ENCODE measurements at places on chromosomes 2 and 18.

GRCh38 chr2:17226941-17227490, 291.2 kb downstream of the RAD51AP2 start:
- no peak for DNase-seq

- no peak for DNase-seq
Observed at GRCh38 chr2:236711440-236711839, 141.8 kb downstream of the ACKR3 start.

GRCh38 chr18:36518839-36519238, 221.3 kb downstream of the FHOD3 start:
- no peak for DNase-seq

GRCh38 chr2:235149240-235149659, 197.4 kb downstream of the SH3BP4 start:
- peak; percentile 74 for DNase-seq

GRCh38 chr2:88596141-88596830, 31.0 kb downstream of the EIF2AK3 start:
- no peak for DNase-seq

DNA sequence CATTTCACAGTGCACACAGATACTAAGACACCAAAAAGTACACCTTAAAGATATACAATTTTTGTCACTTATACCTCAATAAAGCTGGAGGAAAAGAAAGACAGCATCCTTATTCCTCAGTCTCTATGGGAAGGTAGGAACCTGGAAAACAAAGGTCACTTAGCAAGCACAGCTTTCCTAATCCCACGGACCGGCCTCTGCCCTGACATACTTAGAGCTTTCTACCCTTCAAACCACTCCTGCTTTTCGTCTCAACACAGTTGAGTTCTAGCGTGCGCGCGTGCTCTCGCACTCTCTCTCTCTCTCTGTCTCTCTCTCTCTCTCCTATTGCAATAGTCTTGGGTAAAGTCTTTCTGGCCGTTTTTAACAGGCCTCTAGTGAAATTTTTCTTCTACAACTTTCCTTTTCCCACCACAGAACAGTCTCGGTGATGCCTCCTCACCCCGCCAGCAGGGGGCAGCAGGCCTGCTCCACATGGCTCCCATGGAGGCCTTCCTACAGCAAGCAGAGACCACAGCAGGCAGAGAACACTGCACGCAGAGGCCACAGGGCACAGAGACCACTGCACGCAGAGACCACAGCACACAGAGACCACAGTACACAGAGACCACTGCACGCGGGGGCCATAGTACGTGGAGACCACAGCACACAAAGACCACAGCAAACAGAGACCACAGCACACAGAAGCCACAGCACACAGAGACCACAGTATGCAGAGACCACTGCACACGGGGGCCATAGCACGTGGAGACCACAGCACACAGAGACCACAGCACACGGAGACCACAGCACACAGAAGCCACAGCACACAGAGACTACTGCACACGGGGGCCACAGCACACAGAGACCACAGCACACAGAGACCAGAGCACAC, 106.9 kb downstream of the FBXO15 start:
- DNase-seq, result no peak

DNA sequence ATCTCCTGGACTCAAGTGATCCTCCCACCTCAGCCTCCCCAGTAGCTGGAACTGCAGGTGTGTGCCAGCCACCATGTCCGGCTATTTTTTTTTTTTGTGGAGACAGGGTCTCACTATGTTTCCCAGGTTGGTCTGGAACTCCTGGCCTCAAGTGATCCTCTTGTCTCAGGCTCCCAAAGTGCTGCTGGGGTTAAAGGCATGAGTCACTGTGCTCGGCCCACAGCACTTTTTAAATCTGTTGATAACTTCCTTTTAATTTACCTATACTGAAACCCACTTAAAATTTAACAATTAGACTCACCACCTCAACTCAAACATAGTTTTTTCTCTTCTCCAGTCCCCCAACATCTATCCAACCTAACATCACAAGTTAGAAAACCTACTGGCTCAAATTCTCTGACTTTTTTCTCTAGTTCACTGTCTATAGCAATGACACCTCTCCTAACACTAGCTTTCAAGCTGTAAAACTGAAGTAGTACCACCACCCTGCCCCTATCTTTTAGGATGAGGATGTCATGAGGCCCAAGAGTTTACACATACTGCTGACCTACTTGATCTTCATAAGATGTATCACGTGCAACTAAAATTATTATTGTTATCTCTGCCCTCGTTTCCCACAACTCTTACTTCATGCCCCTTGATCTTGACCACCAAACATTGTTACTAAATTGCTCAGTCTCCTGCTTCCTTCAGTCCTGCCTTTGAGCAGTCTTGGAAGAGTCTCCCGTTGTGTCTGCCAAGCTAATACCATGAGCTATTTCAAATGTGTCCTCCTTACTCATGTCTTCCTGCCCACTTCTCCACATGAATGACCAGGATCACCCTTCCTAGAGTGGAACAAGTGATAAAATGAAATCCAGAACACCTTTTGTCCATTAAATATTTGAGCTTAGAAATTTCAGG, 142.3 kb upstream of the ZFP36L2 start:
- DNase-seq, result no peak

DNA sequence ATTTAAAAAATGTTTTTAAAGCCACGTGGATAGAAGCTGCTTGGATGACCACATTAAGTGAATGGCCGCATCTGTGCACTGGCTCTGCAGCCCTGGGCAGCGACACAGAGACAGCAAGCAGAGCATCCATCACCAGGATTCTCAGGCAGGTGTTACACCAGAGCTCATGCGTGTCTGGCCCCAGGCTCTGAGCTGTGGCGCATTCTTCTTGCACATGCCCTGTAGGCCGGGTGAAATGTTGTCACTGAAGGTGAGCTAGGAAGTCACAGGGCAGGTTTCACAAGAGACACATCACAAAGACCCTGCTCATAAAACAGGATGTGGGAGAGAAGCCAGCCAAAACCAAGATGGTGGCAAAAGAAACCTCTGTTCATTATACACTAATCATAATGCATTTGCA, 8.4 kb upstream of the PXDN start:
- no peak for DNase-seq

DNA sequence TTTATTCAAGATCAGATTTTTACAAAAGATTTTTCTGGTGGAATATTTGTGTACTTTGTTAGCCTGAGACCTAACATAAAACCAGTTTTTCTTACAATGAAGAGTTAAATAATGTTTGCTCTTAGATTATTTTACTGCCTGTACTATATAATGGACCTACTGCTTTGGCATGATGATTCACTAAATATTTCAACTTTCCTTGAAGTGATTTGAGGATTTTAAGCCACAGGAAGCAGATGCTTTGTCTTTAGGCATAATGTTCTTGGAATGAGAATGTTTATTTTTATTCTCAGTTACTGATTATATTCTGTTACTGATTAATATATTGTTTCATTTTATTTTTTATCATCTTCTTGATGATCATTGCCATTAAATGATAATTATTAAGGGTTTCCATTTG, 175.3 kb upstream of the LRP1B start:
- no peak for DNase-seq

DNA sequence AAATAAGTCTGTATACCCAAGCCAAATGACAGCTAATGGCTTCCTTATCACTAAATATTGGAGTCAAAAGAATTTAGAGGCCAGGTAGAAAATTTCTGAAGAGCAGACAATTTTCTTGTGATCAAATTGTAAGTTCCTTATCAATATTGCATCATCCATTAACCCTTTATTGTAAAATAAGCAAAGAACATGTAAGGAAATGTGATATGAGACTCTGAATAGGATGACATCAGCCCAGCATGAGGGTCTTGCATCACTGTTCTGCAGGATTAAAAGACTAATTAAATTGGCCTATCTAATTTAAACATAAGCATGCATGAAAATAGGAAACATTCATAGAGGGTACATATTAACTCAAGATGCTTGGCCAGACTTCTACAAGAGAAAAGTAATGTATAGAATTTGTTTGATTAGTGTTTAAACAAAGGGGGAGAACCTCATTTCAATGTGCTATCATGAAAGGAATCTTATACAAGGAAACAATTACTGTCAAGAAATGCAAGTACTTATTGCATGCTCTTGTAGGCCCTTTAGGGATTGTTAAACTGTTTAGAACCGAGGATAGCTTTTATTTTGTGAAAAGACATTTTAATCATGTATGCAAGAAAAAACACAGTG, 302.9 kb downstream of the PRKCE start:
- DNase-seq, result no peak

DNA sequence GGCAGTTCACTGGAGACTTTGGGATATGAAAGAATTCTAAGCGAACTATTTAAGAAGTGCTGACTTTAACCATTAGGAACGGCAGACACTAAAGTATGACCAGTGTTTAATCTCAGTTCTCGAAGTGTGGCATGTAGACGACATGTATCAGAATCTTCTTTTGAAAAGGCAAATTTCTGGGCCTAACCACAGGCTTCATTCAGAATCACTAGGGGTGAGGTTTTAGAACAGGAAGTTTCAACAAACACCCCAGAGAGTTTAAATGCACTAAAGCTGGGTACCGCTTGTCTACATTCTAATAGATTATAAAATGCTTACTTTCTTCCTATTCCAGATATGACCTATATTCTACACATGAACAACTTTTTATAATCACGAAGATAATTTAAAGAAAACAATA, 180.3 kb downstream of the ANKRD44 start:
- DNase-seq, result no peak

GRCh38 chr2:74715081-74715791, 61.2 kb downstream of the SEMA4F start:
- DNase-seq, result peak; percentile 15

DNA sequence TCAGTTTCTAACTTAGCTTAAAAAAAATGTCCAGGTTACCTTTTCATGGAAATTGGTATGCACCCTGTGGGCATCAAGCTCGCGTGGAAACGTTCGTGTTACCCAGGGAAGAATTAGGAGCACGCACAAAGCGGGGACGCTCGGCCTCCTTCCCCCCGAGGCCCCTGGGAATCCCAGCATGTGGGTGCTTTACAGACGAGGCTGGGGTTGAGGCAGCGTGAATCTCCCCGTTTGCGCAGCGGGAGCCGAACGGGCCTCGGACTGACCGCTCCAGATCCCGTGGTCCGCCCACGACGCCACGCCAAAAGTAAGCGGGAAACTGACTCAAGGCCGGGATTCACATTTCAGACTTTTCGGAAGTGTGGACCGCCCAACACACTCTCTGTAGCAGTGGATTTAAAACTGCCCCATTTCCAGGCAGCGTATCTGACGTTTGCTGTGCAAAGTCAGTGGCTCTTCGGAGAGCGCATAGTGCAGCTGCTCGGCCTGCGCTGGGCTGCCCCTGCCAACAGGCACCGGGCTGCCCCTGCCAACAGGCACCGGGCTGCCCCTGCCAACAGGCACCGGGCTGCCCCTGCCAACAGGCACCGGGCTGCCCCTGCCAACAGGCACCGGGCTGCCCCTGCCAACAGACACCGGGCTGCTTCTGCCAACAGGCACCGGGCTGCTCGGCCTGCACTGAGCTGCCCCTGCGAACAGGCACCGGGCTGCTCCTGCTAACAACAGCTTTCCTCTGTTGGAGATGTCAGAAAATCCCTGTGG, 49.7 kb downstream of the SH3YL1 start:
- no peak for DNase-seq

Data from astrocyte of the cerebellum (primary cell).